ENCODE measurements at places on chromosomes 2 and 18.

DNA sequence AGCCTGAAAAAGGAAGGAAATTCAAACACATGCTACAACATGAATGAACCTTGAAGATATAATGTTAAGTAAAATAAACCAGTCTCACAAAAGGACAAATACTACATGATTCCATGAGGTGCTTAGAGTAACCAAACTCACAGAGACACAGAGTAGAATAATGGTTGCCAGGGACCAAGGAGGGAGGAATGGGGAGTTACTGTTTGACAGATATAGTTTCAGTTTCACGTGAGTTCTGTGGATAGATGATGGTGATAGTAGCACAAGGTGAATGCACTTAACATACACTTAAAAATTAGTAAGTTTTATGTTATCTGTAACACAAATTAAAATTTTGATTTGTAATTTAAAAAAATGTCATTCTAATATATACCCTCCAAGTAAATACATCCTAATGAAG is 106.9 kb upstream of the ACVR1C start:
- DNase-seq: no peak

DNA sequence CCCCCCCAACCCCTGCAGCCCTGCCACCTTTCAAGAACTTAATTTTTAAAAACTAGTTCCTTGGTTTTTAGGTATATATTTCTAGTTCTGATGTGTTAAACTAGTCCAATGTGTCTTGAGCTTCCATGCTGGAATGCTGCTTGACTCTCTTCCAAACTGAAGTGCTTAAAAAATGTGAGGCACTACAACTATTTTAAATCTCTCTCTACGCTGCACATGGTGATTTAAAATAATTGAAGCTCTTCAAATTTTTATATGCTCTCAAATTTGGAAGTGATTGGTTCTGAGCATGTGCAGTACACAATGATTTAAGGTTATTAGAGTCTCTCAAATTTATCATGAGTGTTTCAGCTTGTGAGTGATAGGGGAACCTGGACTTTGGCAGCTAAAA is 192.6 kb upstream of the ZEB2 start:
- DNase-seq: no peak

DNA sequence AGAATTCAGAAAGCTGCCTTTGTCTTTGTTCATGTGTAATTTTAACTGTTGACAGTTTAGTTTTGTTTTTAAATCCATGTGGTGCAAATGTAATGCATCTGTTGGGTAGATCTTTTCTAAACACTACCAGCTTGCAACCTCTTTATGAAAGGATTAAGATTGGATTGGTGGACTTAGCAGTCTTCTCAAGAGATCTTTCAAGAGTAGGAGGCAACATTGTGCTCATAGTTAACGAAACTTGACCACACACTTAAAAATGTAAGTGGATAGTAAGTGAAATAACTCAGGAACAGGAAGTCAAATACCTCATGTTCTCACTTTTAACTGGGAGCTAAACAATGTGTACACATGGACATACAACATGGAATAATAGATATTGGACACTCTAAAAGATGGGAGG is 579.0 kb downstream of the RIT2 start:
- no peak for DNase-seq

DNA sequence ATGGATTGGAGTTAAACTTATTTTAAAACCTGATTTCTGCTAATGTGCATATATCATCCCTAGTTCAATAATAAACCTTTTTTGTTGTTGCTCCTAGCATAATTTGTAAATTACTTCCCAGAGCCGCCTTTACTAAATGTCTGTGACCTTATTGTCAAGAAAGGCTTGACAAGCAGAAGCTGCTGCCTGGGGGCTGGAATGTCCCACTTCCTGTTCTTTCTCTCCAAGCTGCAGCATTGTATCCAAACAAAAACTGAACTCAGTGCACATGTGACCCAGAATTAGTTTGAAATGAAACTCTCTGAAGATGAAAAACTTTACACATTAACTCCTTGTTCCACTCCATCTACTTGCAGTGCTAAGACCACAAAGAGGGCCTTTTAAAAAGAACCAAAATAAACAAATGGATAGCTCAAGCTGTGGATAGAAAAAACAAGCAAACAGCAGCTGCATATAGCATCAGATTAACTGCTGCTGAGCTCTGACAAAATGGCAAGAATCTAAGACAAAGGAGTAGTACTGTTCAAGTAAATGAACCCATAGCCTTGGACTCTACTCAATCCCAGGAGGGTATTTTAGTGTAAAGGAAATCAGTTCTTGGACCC is 99.8 kb upstream of the NEUROD1 start:
- peak; percentile 29 for DNase-seq

DNA sequence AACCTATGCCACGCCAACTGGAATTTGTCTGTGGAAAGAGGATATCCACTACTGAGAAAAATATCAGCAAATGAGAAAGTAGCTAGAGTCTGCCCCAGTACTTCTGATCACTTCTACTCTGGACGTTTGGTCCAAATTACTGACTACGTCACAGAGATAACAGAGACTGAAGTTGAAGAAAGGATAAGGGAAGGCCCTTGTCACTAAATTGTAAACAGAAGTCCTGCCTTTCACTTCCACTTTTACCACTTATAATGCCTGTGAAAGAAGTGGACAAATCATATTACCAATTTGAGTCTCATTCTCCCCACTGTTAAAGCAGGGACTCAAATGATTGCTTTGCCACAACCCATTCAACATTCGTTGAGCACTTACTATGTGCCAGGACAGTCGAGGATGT is 173.9 kb upstream of the ERBB4 start:
- DNase-seq: no peak

DNA sequence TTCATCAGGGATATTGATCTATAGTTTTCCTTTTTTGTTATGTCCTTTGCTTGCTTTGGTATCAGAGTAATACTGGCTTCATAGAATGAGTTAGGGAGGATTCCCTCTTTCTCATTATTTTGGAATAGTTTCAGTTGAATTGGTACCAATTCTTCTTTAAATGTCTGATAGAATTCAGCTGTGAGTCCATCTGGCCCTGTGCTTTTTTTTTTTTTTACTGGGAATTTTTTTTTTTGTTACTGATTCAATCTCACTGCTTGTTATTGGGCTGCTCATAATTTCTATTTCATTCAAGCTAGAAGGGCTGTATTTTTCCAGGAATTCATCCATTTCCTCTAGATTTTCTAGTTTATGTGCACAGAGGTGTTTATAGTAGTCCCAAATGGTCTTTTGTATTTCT is 103.9 kb downstream of the RND3 start:
- no peak for DNase-seq

GRCh38 chr2:234198976-234199375 is 148.5 kb downstream of the SPP2 start:
- DNase-seq: no peak

DNA sequence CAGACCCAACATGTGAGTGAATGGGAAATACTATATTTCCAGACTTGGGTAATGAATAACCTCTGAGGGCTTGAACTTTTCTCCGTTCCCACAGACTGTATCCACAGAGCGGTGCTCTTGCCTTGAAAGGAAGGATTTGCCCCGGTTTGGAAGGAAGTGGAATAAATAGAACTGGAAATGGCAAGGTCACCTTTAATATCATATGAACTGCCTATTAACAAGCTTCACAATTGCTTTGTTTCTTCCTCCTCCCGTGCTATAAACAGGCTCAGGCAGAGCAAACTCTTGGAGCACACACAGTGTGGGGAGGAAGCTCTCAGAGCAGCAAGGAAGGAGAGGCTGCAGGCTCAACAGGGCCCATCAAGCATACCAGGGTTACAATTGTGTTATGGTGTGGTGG is 28.5 kb upstream of the DARS1 start:
- no peak for DNase-seq

DNA sequence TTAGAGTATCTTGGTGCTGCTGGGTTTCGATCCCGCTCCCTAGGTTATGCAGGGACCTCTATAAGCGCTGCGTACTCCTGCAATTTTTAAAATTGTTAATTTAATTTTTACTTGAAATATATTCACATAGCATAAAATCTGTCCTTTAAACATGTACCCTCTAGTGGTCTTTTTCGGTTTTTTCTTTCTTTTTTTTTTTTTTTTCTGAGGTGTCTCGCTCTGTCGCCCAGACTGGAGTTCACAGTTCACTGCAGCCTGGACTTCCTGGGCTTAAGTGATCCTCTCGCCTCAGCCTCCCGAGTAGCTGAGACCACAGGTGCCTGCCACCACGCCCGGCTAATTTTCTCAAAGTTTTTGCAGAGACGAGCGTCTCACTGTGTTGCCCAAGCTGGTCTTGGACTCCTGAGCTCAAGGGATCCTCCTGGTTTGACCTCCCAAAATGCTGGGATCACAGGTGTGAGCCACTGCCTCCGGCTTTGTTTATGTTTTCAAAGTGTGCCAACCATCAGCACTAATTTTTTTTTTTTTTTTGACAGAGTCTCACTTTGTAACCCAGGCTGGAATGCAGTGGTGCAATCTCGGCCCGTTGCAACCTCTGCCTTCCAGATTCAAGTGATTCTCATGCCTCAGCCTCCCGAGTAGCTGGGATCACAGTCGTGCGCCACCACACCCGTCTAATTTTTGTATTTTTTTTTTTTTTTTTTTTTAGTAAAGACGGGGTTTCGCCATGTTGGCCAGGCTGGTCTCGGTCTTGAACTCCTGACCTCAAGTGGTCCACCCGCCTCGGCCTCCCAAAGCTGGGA is 585 bp upstream of the MOB1A start:
- DNase-seq: no peak

DNA sequence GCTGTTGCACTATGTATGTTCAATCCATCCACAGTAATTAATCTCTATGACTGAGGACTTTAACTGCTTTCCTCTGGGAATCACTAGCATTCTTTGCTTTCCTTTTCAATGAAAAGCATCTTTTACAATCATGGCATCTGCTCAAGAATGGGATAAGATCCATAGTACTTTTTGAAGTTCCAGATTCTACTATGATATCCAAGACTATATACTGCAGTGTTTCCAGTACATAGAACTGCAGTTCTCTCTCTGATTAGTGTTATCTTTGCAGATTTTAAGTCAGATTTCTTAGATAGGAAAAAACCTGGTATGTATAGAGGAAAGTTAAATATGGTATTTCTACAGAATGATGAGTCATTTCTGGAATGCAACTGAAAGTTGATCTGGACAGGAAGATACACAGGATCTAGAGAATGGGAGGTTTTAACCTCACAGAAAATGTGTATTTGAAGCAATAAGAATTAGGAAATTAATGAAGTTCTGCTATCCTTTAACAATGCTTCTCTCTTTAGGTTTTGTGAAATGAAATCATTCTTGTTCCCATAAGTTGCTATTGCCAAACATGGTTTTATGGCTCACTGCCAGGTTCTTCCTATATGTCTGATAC is 670.7 kb downstream of the ERBB4 start:
- no peak for DNase-seq

GRCh38 chr2:55048508-55049042 is 1.7 kb downstream of the RTN4 start:
- no peak for DNase-seq

DNA sequence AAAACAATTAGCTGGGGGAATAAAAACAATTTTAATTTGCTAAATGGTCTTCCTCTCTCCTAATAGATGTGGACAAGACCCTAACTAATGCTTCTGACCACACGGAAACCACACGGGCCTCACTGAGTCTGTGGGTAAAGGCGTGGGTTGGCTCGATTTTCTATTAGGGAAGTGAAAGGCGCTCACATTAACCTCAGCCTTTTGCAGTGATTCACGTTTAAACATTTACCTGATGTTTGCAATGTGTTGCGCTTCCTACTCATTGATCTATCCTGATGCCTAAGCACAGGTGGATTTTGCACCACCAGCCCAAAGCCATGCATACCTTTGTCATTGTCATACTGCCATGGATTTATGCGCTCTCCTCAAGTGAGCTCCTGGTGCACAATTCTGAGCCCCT is 35.6 kb upstream of the NRP2 start:
- DNase-seq: no peak

All from KBM-7 (cell line).